ENCODE measurements at places on chromosomes 13 and 19. TPM values are rescaled to one million over a fixed set of nuclear protein-coding genes. Genes with fewer than 3 reads are reported as not detected.

The SPATA13 gene
- total RNA-seq = 43.6 TPM

DNA sequence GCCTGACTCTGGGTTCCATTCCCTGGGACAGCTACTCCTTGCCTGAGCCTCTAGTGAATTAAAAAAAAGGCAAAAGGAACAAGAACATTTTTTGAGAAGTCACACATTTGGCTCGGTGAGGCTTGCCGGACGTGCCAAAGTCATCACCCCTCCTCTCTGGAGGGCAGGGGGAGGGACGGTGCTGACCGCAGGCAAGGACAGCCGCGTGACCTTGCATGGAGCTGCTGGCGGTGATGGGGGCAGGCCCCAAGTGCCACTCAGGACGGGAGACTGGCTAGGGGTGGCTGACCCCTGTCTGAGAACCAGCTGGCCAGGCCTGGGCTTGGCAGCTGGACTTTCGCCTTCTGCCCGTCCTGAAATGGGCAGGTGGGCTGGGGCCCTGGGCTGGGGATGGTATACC lies 26.4 kb downstream of the MAP2K2 start:
- no peak overlapping the region for H3K4me3 ChIP-seq
- no peak for DNase-seq
- H3K4me1 ChIP-seq = peaks cover 3% of the 10 kb centered on the region
- H3K36me3 ChIP-seq = peaks cover 30% of the 10 kb centered on the region

The ZNF534 gene
- total RNA-seq = not detected

- H3K4me3 ChIP-seq = no peak overlapping the region
- H3K4me1 ChIP-seq = no peaks in the 10 kb centered on the region
- H3K27me3 ChIP-seq = no peaks in the 10 kb centered on the region
- no peaks in the 10 kb centered on the region for H3K36me3 ChIP-seq
- H3K27ac ChIP-seq = no peak overlapping the region
- DNase-seq = no peak
Observed at GRCh38 chr13:66503890-66504289, 726.2 kb downstream of the PCDH9 start.

GRCh38 chr19:55232986-55233385 lies 4.4 kb upstream of the TMEM86B start:
- H3K27ac ChIP-seq = no peak overlapping the region
- H3K4me3 ChIP-seq = no peak overlapping the region
- DNase-seq = no peak
- peaks cover 63% of the 10 kb centered on the region for H3K36me3 ChIP-seq

The NBEA gene
- 0.14 TPM for total RNA-seq

The SLC46A3 gene
- total RNA-seq = 3.3 TPM

The BEST2 gene
- not detected for total RNA-seq

The ZNF729 gene
- total RNA-seq = not detected

DNA sequence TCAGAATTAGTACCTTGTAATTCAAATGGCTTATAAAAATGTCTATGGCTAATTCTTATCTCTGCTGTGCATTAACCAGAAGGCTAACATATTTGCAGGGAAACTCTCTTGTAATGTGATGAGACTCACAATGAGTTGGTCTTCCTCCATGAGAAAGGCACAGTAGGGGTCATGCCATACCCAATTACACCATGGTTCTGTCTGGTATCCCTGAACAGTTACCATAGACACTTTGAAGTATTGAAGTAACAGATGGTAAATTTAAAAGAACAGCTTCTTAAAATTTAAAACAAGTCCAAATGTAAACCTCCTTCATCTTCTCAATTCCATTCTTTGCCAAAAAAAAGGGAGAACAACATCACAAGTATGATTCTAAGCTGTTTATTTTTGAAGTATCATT lies 22.6 kb upstream of the SLAIN1 start:
- DNase-seq = no peak
- no peaks in the 10 kb centered on the region for H3K36me3 ChIP-seq
- no peak overlapping the region for H3K27ac ChIP-seq
- H3K27me3 ChIP-seq = peaks cover 33% of the 10 kb centered on the region
- H3K4me1 ChIP-seq = peaks cover 3% of the 10 kb centered on the region

The ZNF667 gene
- not detected for total RNA-seq

Data from activated CD4-positive, alpha-beta T cell treated with anti-CD3 and anti-CD28 coated beads, Interleukin-2, amount 10 ng/mL, durations not matched to agents 24 days and 14 days (primary cell).